ENCODE measurements at places on chromosomes 6 and 20. TPM values are rescaled to one million over a fixed set of nuclear protein-coding genes. Genes with fewer than 3 reads are reported as not detected.

GRCh38 chr6:149405823-149406765 is 6.0 kb downstream of the SUMO4 start:
- H3K36me3 ChIP-seq: peaks cover 83% of the 10 kb centered on the region
- H3K4me3 ChIP-seq: no peak overlapping the region
- H3K27me3 ChIP-seq: no peaks in the 10 kb centered on the region
- H3K4me1 ChIP-seq: peaks cover 41% of the 10 kb centered on the region

DNA sequence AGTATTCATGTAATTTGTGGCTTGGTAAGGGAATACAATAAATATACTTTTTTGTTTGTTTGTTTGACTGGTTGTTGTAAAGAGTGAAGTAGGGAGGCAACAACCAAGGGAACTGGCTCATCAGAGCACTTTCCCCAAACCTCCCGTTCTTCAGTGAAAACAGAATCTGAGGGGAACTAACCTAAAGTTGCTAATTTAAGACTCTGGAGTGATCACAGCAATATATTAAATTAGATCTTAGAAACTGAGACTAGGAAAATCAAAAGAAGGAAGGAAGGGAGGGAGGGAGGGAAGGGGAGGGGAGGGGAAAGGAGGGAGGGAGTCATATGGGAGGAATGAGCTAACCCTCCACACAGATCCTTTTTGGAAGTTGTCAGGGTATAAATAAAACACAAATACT is 144.9 kb downstream of the SYNDIG1 start:
- no peak for DNase-seq
- no peak overlapping the region for H3K4me3 ChIP-seq
- H3K4me1 ChIP-seq: no peaks in the 10 kb centered on the region
- no peak overlapping the region for H3K27ac ChIP-seq

DNA sequence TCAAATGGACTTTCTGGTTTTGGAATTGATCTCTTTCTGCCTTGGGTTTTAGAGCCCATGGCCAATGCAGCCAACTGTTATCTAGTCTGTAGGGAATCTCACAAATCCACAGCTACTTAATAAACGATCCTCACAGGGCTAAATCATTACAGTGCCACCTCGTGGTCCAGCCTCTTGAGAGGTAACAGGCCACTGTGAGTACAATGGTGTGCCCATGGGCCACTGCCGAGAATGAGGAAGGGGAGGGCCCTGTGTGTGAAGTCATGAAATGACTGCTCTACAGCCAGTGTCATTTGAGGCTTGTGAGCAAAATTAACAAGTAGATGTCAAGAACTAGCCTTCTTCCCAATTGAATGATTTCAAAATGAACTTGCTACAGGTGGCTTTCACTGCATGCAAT is 54.3 kb upstream of the GMPR start:
- no peak overlapping the region for H3K27ac ChIP-seq
- H3K4me1 ChIP-seq: peaks cover 39% of the 10 kb centered on the region
- H3K4me3 ChIP-seq: no peak overlapping the region
- peaks cover 13% of the 10 kb centered on the region for H3K27me3 ChIP-seq

DNA sequence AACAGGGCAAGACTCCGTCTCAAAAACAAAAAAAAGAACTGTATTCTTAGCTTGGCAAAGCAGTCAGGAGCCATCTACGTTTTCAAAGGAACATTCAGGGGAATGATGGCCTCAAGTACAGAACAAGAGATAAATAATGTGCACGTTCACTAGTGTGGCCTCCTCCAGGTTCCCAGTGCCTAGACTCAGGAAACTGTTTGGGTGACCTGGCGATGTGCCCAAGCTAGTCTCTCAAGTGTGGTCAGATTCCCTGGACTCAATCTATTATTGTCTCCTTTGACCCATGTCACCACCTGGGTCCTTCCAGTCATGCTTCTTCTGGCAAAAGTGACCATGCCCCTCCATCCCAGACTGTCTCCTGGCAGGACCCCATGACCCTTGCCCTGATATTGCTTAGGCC is 23.7 kb downstream of the TRAF3IP2 start:
- H3K27me3 ChIP-seq: no peaks in the 10 kb centered on the region
- H3K27ac ChIP-seq: no peak overlapping the region
- no peak for DNase-seq
- H3K4me1 ChIP-seq: peaks cover 8% of the 10 kb centered on the region

DNA sequence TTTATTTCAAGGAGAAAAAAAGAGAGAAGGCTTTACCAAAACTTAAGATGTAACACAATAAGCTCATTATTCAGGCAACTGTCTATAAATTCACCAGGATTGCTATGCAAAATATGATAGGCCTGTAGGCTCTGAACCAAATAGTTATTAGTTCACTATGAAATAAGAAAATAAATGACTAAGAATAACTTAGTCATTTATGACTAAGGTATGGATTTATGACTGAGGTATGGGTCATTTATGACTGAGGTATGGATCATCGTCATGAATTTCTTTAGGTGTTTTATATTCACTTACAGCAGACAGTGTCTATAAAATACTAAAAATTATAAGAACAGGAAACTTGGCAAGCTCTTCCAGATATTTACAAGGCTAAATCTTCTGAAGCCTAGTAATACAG is 52.1 kb upstream of the SNX9 start:
- peaks cover 30% of the 10 kb centered on the region for H3K4me1 ChIP-seq
- H3K27me3 ChIP-seq: peaks cover 27% of the 10 kb centered on the region
- H3K36me3 ChIP-seq: peaks cover 8% of the 10 kb centered on the region
- no peak overlapping the region for H3K27ac ChIP-seq
- no peak for DNase-seq

- no peak overlapping the region for H3K4me3 ChIP-seq
- no peak for DNase-seq
- no peaks in the 10 kb centered on the region for H3K4me1 ChIP-seq
- no peak overlapping the region for H3K27ac ChIP-seq
- no peaks in the 10 kb centered on the region for H3K36me3 ChIP-seq
These were observed 44.0 kb downstream of the PAK5 start for GRCh38 chr20:9794831-9795230.

DNA sequence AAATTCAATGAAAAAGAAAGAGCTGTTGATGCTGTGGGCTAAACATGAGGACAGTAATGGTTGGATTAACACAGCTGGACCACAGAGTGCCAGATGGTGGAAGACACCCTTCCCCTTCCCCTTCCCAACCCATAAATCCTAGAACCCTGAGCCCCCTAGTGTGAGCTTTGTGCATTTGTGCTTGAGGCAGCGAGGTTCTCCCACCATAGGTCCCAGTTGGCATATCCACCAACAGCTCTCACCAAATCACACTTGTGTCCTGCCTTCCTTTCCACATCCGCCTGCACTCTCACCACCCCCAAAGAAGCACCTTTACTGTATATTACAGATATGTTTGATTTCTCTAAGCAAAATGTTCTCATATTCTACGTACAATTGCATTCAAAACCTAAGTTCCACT is 32.8 kb upstream of the HBS1L start:
- H3K4me3 ChIP-seq: peak overlapping the region; percentile 39
- peak overlapping the region; percentile 83 for H3K27ac ChIP-seq
- no peaks in the 10 kb centered on the region for H3K27me3 ChIP-seq
- H3K4me1 ChIP-seq: peaks cover 62% of the 10 kb centered on the region
- DNase-seq: peak; percentile 37

DNA sequence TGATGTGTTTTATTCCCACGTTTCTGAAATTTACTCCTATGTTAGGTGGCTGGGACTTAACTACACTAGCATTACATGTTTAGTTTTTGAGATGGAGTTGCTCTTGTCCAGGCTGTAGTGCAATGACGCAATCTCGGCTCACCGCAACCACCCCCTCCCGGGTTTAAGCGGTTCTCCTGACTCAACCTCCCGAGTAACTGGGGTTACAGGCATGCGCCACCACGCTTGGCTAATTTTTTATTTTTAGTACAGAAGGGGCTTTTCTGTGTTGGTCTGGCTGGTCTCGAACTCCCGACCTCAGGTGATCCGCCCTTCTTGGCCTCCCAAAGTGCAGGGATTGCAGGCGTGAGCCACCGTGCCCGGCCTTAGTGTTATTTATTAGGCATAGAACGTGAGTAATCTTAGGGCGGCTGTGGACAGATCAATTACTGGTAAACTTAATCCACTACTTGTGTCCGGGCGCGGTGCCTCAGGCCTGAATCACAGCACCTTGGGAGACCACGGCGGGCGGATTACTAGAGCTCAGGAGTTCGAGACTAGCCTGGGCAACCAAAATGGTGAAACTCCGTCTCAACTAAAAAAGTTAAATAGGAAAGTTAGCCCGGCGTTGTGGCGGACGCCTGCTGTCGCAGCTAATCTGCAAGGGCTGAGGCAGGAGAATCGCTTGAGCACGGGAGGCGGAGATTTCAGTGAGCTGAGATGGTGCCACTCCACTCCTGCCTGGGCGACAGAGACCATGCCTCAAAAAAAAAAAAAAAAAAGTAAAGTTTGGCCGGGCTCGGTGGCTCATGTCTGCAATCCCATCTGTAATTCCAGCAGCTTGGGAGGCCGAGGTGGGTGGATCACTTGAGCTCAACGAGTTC is 123.7 kb upstream of the BTN3A2 start:
- peak overlapping the region; percentile 94 for H3K27ac ChIP-seq
- H3K27me3 ChIP-seq: no peaks in the 10 kb centered on the region
- peak overlapping the region; percentile 71 for H3K4me3 ChIP-seq
- peaks cover 38% of the 10 kb centered on the region for H3K4me1 ChIP-seq
- DNase-seq: peak; percentile 79

The NUS1 gene
- total RNA-seq: 25.3 TPM

The FOXF2 gene
- total RNA-seq: not detected

The VSX1 gene
- not detected for total RNA-seq
